ENCODE measurements at places on chromosomes 13 and 19.

DNA sequence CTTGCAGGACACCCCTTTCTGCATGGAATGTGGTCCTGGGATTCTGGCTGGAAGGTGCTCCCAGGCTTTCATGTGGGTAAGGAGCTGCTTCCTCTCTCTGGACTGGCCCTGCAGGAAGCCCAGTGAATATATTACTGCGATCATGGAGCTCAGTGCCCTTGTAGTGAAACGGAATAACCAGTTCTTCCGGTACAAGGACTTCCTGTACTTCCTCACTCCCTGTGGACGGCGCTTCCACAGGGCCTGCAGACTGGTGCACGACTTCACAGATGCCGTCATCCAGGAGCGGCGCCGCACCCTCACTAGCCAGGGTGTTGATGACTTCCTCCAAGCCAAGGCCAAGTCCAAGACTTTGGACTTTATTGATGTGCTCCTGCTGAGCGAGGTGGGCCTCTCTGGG is 8.0 kb downstream of the CYP4F8 start:
- DNase-seq, result no peak

DNA sequence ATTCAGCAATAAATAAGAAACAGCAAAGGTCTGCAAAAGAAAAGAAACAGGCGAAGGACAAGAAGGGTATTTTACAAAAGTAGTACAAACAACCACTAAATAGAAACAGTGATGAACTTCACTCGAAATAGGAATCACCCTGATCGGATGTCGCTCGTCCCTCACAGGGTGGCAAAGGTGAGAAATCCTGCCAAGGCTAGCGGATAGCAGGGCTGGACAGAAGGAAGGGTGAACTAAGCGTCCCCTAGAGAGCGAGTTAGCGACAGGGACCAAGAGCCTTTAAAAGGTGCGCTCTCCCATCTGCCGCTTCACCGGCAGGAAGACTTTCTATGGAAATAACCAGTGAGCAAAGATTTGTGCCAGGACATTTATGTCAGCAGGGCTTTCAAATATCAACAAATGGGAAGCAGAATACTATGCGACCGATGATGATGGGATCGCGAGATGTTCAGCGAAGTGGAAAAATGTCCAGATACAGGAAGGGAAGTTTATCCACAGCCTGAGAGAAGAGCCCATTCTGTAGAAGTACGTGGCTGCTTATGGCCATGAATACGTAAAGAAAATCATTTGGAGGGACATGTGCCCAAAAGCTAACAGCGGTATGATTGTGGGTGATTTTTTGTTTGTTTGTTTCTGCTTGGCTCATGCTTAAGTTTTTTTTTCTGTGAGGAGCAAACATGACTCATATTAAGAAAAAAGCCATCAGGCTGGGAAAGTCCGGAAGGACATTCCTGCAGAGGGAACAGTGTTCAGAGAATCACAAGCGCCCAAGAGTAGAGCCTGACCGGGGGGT is 18.9 kb downstream of the ELAVL1 start:
- DNase-seq, result no peak

DNA sequence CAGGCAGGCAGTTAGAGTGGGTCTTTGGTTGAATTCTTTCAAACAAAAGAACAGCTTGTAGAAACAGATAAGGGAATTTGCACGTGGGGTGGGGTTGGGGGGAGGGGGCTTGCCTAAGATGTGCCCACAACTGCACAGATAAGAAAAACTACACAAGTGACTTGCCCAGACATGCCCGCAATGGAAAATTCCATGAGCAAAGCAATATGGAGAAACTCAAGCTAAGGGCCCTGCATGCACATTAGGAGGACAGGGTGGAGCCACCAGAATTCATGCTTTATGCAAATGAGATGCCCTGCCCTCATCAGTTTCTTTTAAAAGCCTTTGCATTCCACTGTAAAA is 755.6 kb upstream of the MIR17HG start:
- no peak for DNase-seq

- DNase-seq, result no peak
Observed at GRCh38 chr19:3995607-3996006, 10.3 kb upstream of the EEF2 start.

DNA sequence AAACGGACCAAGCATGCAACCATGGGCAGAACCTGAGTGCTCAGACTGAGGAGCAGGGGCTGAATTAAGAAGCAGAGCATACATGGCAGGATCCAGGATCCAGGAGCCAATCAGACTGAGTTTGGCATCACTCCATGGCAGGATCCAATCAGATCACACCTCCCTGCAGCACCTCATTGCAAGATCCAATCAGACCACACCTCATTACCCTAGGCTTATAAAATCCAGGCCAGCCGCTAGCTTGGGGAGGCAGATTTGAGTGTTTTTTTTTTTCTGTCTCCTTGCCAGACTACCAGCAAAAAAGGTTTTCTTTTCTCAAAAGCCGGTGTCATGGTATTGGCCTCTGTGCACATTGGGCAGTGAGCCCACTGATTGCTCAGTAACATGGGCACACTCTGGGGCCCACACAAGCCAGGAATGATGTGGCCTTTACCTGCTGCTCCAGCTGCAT is 127.9 kb upstream of the GJB6 start:
- DNase-seq, result no peak

- DNase-seq, result no peak
Observed at GRCh38 chr19:13827656-13828055, 32.4 kb downstream of the ZSWIM4 start.

GRCh38 chr19:13057147-13057572 is 45.5 kb downstream of the LYL1 start:
- no peak for DNase-seq

- DNase-seq, result no peak
Observed at GRCh38 chr19:14446336-14447036, 13.4 kb downstream of the PKN1 start.

GRCh38 chr19:30083125-30083681 is 141.2 kb downstream of the URI1 start:
- DNase-seq, result no peak

GRCh38 chr13:77678691-77679235 is 18.7 kb upstream of the SLAIN1 start:
- no peak for DNase-seq

DNA sequence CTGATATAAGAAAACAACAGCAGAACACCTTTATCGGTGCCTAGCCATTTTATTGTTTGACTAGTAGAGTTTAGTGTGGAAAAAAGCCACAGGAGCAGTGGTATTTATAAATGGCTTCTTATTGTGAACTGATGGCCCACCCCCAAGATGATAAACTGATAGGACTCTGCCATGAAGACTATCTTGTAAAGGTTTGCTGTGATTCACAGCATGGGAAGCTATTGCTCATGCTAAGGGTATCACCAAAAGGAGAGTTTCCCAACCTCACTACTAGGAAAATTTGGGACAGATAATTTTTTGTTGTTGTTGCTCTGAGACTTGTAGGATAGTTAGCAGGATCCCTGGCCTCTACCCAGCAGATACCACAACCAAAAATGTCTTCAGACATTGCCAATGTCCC is 12.0 kb upstream of the SLC7A1 start:
- DNase-seq, result no peak

- DNase-seq, result no peak
Observed at GRCh38 chr13:34847766-34848165, 94.3 kb upstream of the NBEA start.

GRCh38 chr19:46791944-46792343 is 3.5 kb upstream of the SLC1A5 start:
- no peak for DNase-seq

- DNase-seq, result no peak
Observed at GRCh38 chr19:32436692-32437091, 31.1 kb downstream of the DPY19L3 start.

DNA sequence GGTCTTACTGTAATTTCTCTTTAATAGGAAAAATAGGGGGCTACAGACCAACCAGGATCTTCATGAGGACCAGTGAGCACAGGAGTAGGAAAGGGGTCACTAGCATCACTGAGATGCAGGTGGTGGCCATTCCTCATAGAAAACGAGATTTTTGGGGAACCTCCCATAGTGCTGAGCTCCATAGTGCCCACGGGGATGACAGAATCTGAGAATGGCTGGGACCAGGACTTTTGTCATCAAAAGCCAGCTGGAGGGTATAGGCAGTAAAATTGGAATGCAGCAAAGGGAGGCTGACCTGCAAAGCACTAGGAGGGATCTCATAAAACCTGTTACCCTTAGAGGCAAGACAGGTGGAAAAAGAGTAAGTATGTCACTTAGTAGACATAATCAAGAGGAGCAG is 28.4 kb upstream of the CEACAM21 start:
- DNase-seq, result no peak

- no peak for DNase-seq
Observed at GRCh38 chr13:83953916-83954315, 71.6 kb upstream of the SLITRK1 start.

GRCh38 chr19:32674153-32674930 is 638 bp downstream of the ANKRD27 start:
- no peak for DNase-seq

GRCh38 chr19:10118960-10119359 is 739 bp downstream of the EIF3G start:
- DNase-seq, result no peak

GRCh38 chr13:87893186-87893585 is 222.0 kb downstream of the SLITRK5 start:
- DNase-seq, result no peak

GRCh38 chr13:94946039-94946438 is 233.7 kb upstream of the SOX21 start:
- DNase-seq, result no peak

GRCh38 chr19:12766051-12766521 is 9.3 kb downstream of the HOOK2 start:
- peak; percentile 77 for DNase-seq

DNA sequence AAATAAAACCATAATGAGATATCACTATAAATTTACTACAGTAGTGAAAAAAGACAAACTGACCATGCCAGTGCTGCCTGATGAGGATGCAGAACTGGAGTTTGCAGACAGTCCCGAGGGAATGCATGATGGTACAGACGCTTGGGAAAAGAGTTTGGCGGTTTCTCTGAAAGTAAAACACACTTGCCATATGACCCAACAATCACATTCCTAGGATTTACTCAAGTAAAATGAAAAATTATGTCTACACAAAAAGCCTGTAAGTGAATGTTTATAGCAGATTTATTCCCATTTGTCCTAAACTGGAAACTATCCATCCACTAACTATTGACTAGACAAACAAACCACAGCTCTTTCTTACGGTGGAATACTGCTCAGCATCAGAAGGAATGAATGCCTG is 271.0 kb downstream of the DNAJC15 start:
- no peak for DNase-seq

- DNase-seq, result no peak
Observed at GRCh38 chr13:35993686-35994085, 137.5 kb downstream of the DCLK1 start.

- no peak for DNase-seq
Observed at GRCh38 chr19:57583521-57584416, at the start of gene ZIK1. TSS of gene ZIK1 (plus strand) at chr19:57584145. CDS start at chr19:57584357, 212 bp downstream.

DNA sequence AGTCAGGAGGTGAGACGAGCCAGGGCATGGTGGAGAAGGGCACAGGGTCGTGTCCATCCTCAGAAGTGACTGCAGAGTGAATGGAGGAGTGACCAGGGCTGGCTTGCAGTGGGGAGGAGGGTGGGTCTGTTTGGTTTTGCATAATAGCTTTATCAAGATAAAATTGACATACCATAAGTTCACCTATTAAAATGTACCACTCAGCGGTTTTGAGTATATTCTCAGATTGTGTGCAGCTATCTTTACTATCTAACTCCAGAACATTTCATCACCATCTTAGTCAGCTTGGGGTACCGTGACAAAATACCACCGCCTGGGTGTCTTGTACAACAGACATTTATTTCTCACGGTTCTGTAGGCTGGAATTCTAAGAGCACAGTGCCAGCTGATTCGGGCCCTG is 13.2 kb downstream of the ZNF8 start:
- DNase-seq, result no peak

DNA sequence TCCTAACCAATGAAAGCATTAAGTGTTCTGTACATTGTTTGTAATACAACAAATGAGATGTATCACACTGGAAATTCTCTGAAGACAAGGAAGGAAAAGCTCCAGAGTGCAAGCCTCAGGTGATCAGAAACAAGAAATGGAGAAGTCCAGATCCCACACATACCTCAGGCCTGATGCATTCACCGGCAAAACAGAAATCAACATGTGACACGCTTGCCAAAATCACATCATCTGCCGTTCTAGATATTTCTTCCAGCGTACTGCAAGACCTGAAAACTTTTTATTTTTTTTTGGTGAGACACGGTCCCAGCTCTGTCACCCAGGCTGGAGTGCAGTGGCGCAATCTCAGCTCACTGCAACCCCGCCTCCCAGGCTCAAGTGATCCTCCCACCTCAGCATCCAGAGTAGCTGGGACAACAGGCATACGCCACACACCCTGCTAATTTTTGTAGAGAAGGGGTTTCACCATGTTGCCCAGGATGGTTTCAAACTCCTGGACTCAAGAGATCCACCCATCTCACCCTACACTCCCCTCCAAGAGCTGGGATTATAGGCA is 48.6 kb downstream of the FOXO1 start:
- no peak for DNase-seq

- DNase-seq, result no peak
Observed at GRCh38 chr13:35530147-35530546, 53.7 kb upstream of the MAB21L1 start.

GRCh38 chr13:71659404-71659803 is 207.6 kb downstream of the DACH1 start:
- DNase-seq, result no peak

DNA sequence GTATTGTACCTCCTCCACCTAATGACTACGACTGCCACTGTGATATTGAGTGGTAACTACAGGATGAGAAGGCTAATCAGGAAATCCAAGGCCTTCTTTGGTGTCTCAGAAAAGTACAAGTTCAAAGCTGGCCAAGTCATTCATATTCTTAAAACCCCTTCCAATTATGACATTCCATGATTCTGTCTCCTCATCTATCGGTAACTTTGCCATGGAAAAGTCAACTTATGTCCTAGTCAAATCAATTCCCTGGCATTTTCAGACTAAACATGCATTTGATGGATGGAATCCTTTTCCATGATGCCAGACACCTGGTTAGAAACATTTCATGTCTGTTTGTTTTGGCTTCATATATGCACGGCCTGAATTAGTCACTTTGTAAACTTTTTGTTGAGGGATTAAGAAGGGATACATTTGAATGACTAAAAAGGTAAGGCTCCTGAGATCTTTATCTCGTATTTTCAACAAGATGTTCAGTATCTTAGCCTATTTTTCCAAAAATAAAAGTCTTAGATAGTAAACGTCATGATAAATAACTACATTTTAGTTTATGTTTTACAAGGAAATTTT is 186.5 kb downstream of the NHLRC3 start:
- DNase-seq, result no peak

GRCh38 chr19:38900202-38900629 is 447 bp downstream of the NFKBIB start:
- no peak for DNase-seq

GRCh38 chr13:51328488-51328887 is 11.0 kb upstream of the SERPINE3 start:
- no peak for DNase-seq
